ENCODE measurements at places on chromosomes 2 and 18.
A peak's percentile ranks its signal among the peaks of the same experiment; 100 is the strongest.

GRCh38 chr2:130963196-130963848, 126.6 kb downstream of the ARHGEF4 start:
- DNase-seq, result no peak

DNA sequence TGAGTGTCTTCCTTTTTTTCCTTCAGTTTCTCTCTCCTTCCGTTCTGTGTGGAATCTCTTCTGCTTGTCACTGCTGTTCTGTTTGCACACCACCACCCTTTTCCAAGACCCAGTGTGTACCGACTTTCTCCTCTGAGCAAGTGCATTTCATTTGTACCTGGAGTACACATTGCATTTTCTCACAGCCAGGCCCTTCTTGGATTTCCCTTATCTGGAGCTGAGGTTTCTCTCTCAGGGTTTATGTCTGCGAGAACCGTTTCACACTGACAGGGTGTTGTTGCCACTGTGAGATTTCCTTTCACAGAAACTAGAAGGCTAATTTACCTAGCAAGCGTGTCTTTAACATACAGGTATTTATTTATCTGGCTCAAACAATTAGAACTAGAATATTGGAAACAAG, 26.2 kb downstream of the NCOA1 start:
- no peak for DNase-seq

DNA sequence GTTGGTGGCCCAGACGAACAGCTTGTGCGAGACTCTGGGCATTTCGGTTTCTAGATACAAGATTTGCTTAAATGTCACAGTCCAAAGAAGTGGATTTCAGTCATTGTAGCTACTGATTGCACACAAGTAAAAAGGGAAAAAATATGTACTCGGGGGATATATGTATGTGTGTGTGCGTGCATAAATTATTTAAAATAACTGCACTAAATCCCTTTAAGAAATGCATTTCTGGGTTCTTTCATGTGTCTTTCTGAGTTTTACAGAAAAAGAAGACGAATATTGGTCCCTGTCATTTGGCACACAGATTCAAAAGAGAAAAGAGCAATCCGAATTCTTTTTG, 2.1 kb upstream of the EPHA4 start:
- DNase-seq, result no peak

DNA sequence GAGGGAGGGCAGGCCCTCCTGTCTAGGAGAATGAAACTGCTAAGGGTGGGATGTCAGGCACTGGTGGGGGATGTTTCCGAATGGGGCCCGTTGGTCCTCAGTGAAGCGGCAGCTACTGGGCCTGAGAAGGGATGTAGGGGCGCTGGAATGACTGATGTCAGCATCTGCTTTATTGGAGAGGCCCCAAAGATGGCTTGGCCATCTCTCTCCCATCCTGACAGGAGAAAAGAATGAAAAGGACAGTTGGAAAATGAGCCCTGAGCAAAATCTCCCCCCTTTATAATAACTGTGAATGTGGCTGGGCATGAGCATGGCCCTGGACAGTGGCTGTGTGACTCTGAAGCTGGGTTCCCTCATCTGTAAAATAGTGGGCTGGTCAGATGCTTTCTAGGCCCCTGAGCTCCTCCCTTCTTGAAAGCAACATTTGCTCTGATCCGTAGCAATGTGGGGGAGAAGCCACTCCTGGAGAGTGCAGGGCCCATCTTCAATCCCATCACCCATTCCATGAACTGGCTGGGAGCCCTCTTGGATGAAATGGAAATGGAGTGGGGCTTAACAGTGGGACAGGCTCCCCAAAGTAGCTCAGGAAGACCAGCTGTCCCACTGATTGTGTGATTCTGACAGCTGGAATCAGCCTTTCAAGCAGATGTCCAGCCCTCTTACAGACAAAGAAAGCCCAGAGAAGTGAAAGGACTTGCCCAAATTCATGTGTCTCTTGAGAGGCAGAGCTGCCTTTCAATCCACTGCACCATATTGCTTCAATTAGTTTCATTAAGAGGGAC, 232.7 kb upstream of the SMAD2 start:
- no peak for DNase-seq

GRCh38 chr2:28809927-28810326, 707 bp upstream of the SPDYA start:
- DNase-seq, result no peak

- DNase-seq, result no peak
Measured at GRCh38 chr18:79940814-79941472, 10.5 kb downstream of the SLC66A2 start.

- DNase-seq, result peak; percentile 58
Measured at GRCh38 chr2:217162533-217162932, 302.7 kb upstream of the TNP1 start.

DNA sequence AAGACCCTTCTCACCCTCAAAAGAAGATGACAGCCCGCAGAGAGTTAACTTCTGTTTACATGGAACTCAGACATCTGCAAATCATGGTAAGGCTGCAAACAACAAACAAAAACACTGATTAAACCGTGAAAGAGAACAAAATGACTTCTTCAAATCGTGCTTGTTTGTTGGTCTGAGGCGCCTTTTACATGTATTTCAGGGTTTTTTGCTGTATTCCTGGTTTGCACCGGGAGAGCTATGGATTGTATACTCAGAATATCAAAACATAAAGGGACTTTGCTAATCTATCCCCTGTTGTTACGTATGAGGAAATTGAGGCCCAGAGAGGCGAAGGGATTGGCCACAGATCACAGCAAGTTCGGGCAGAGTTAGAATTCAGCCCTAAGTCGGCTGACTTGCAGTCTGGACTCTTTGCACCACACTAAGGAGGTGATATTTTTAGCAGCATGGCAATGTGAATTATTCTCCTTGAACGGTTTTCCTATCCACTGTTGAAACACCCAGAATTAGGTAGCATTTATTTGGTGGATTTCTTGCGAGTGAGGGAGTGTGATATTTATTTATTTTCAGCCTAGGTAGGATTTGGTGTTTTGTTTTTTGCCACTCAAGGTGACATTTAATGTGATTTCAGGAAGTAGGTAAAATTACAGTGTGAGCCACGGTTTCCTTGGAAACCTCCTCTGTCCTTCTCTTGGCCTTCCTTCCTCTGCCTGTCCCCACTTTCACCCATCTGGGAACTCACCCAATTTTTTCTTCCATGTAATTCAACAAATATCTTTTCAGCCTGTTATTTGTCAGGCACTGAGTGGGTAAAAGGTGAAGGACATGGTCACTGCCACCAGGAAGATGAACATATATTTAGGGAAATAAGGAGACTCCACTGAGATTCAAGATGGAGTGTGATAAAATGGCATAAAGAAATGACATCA, 980 bp upstream of the PDE6D start:
- peak; percentile 14 for DNase-seq

GRCh38 chr2:219073413-219074129, 12.8 kb upstream of the IHH start:
- peak; percentile 62 for DNase-seq

DNA sequence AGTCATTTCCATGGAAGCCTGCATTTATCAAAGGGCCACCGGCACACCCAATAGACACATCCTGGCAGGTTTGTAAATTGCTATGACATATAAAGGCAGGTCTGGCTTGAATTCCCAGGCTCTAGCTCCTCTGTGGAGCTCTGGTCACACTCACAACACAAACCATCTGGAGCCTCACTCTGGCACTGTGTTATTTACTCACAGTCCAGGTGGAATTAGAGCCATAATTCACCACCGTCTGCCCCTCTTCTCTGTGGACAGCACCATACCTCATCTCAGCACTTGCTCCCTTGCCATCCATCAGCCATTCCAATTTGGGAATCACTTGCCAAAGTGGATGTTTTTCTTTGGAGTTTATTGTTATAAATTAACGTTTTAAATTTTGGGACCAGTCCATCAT, 84.3 kb upstream of the OSR1 start:
- DNase-seq, result no peak

GRCh38 chr2:192203876-192204275, 9.1 kb upstream of the TMEFF2 start:
- no peak for DNase-seq

DNA sequence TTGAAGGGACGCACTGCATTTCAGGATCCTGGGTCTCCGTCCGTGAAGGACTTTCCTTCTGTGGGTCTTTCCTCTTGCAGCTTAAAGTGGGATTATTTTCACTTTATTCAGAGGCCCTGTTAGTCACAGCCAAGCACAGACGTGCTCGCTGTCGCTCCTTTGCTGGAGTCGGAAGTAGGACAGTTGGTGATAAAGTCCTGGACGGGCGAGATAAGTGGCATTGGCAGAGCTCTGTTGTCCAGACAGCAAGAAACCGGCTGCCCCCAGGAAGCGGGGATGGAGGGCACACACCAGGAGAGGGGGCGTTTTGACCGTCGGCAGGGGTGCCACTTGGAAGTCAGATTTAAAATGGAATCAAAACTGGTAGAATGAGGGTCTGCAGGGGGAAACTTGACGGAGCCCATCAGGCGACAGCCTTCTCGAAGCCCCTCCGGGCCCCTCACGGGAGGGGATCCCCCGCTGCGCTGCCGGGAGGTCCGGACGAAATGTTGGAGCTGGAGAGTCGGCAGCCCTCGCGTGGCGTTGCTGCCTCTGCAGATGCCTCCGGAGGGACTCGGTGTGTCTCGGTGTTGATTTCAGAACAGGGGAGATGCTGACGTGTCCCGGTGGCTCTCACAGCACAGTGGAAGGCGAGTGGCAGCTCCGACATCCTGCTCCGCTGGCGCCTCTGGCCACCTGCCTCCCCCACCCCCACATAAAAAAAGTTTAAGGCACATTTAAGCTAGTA, 124.2 kb downstream of the NFATC1 start:
- no peak for DNase-seq

- DNase-seq, result no peak
Measured at GRCh38 chr18:12895626-12896025, 11.6 kb upstream of the PTPN2 start.

DNA sequence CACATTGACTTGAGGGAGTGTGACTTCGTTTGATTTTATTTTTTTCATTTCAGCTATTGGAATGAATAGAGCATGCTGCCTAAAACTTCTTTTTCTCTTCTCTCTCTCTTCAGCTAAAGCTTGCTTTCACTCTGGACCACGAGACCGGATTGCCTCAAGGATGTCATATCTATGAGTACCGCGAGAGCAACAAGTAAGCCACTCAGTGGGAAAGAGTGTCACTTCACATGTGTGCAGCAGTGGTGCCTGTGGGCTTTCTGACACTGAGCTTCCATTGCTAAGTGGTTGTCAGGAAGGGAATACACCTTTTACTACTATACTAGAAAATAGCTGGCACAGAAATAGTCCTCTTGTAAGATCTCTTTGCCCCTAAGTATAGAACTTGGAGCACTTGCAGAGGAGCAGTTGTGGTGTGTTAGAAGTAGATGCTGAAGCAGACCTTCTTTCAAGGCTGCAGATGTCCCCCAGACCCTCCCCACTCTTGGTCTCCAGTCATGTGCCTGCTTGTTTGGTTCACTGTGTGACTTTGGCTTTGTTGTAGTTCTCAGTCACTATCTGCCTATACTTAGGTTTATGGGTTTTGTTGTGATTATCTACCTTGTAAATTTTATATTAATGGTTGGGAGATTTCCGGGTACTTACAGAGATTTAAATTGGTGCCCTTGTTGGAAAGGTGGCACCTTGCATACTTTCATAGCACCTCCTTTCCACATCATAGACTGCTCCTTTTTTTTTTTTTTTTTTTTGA, 78.5 kb upstream of the ALPP start:
- DNase-seq, result no peak

DNA sequence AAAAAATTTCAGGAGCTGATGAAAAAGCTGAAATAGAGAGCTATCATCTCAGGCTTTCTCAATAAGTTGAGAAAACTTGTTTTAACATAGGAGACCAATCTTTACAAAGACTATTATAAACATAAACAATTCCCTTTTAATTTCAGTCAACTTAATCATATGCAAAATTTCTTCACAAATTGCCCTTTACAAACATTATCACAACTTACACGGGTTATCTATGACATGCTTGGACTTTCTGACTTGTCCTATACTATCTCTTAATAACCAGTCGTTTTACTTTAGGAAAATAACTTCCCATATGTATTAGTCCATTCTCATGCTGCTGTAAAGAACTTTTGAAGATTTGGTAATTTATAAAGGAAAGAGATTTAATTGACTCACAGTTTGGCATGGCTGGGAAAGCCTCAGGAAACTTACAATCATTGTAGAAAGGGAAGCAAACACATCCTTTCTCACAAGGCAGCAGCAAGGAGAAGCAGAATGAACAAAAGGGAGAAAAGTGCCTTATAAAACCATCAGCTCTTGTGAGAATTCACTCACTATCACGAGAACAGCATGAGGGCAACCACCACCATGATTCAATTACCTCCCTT, 1583.7 kb upstream of the CELF4 start:
- no peak for DNase-seq

DNA sequence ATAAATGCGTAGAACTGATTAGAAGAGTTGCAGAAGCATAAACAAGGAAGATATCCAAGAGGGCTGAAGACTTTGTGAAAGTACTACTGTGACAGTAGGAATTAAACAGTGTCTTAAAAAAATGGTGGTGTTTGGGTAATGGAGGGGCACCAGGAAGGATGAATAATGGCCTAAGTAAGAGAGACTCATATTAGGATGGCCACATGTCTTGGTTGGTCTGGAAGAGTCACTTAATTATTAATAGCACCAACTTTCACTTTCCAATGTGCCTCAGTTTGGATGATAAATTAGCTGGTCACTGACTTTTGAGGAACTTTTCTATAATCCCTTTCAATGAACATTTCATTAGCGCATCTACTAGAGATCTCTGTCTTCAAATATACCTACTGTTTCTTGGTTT, 372.2 kb downstream of the NYAP2 start:
- DNase-seq, result no peak

DNA sequence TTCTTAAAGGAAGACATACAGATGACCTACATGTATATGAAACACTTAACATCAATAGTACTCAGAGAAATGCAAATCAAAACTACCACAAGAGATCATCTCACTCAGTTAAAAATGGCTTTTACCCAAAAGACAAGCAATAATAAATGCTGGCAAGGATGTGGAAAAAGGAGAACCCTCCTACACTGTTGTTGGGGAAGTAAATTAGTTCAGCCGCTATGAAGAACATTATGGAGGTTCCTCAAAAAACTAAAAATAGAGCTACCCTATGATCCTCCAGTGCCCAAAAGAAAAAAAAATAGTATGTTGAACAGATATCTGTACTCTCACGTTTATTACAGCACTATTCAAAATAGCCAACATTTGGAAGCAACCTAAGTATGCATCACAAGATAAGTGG, 1579.4 kb upstream of the TMEFF2 start:
- no peak for DNase-seq

DNA sequence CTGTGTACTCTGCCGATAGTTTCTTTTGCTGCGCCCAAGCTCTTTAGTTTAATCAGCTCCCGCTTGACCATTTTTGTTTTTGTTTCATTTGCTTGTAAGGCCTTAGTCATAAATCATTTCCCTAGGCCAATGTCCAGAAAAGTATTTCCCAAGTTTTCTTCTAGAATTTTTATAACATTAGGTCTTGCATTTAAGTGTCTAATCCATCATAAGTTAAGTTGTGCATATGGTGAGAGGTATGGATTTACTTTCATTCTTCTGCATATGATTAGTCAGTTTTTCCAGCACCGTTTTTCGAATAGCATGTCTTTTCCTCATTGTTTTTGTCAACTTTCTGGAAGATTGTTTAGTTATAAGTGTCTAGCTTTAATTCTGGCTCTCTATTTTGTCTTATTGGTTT, 484.8 kb upstream of the CNTNAP5 start:
- DNase-seq, result no peak

Measured in AG08395 (cell line).